ENCODE measurements at places on chromosomes 5 and 9.

GRCh38 chr9:27726244-27727081 lies 153.2 kb upstream of the C9orf72 start:
- DNase-seq = no peak

DNA sequence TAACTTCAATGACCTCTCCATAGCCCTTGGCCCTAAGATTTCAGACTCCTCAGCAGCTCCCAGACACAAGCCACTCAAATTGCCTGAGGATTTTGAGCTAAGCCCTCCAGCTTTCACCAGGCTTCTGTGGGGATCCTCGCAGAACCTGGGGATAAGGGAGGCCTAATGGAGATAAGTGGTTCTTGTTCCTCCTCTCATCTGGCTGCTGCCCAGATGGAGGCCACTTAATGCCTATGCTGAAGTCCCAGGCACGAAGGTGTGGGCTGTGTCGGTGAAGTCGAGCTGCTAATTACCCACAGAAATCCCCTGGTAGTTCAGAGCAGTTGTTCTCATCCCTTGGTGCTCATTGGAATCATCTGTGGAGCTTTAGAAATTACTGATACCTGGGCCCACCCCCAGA lies 10.3 kb upstream of the FAT2 start:
- no peak for DNase-seq

DNA sequence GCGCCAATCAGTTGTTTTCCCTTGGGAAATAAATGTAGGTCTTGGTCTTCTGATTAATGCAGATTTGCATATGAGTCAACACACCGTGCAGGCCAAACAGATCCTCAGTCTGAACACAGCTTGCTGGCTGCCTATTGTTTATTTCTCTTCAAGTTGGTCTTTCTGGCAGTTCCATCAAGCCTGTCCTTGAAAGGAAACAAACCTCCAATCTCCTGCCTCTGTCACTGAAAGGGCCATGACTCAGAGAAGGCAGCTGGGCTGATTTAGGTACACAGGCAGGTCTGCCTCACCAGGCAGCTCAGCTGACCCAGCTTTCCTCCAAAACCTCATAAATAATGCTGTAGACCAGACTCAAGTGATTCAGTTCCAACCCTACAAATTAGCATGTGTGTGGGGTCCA lies 175.9 kb downstream of the MAN2A1 start:
- no peak for DNase-seq

DNA sequence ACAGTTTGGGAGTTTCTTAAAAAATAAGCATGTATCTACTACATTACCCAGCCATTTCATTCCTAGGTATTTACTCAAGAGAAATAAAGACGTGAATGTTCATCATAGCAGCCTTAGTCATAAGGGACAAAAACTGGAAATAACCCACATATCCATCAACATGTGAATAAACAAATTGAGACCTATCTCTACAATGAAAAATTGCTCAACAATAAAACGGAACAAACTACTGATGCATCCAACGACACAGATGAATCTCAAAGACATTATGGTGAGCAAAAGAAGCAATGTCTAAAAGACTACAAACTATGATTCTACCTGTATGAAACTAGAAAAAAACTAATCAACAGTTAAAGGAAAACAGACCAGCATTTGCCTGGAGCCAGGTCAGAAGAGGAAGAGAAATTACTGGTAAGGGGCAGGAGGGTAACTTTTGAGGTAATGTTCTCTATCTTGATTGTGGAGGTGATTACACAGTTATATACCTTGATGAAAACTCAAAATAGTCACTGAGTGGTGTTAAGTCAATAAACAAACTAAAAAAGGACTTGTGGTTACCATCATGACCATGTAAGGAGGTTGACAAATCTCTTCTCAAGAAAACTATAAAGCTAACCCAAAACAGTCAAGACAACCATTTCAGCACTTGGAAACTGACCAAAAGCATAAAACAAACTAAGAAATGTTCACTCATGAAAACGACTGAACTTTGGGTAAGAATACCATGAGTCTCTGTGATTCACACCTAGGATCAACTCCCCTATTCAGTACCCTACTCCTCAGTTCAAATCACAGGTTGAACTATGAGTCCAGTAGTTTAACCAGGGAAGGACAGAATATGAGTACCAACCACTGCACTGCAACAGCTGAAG lies 10.4 kb downstream of the UIMC1 start:
- DNase-seq = no peak

- peak; percentile 46 for DNase-seq
Observed at GRCh38 chr5:175706499-175706898, 48.6 kb downstream of the HRH2 start.

DNA sequence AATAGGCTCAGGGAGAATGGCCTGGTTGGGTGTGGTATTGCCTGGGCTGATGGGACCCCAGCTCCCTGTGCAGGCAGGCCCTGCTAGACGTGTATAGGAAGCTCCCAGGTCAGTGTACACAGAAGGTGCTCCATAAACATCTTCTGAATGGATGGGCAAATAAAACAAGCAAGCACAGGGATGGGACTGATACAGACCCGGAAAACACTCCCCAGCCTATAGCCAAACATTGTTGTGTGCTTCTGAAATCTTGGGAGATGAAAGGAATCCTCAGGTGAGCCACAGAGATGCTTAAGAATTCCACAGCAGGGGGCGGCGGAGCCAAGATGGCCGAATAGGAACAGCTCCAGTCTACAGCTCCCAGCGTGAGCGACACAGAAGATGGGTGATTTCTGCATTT lies 151.8 kb downstream of the ENTREP1 start:
- no peak for DNase-seq

GRCh38 chr9:88224938-88225337 lies 86.7 kb upstream of the SPATA31C2 start:
- no peak for DNase-seq

Measured in coronary artery (tissue), 2 donors.